Ascending aorta (tissue), 2 donors: ENCODE measurements at places on chromosomes 6 and 20. TPM values are rescaled to one million over a fixed set of nuclear protein-coding genes. Genes with fewer than 3 reads are reported as not detected.

SYCP2 gene
- total RNA-seq = 60.9 TPM

KIF16B gene
- total RNA-seq = 6.3 TPM

GRCh38 chr6:141443668-141444289 is 688.9 kb upstream of the GJE1 start:
- no peaks in the 10 kb centered on the region for H3K36me3 ChIP-seq
- H3K4me1 ChIP-seq = no peaks in the 10 kb centered on the region
- no peak for DNase-seq
- no peak overlapping the region for H3K27ac ChIP-seq
- H3K27me3 ChIP-seq = no peaks in the 10 kb centered on the region
- no peak overlapping the region for H3K4me3 ChIP-seq

GRCh38 chr20:59434960-59435359 is 134.5 kb downstream of the EDN3 start:
- H3K4me3 ChIP-seq = no peak overlapping the region
- no peaks in the 10 kb centered on the region for H3K4me1 ChIP-seq
- H3K36me3 ChIP-seq = no peaks in the 10 kb centered on the region
- H3K27me3 ChIP-seq = no peaks in the 10 kb centered on the region
- no peak overlapping the region for H3K27ac ChIP-seq

DNA sequence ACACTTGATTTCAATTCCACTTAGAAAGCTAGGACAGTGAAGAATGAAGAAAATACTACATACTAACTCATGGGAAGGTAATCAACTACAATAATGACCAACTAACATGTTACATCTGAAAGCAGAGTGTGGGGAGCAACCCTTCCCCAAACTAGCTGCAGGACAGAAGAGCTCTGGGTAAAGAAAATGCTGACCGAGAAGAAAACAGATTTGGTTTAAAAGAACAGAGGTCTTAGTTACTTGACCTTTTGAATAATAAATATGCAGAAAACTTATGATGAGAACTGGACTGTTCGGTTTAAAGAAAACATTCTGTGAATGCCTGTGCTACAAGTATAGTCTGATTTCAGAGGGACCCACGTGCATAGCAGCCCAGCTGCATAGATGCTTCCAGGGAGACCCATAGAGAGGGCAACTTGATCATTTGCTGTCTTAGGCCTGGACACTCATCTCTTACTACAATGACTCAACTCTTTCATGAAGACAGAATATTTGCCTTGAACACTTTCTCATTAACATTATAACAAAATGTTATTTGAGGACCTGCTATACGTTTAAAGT is 53.5 kb downstream of the RALGAPA2 start:
- H3K27ac ChIP-seq = no peak overlapping the region
- no peaks in the 10 kb centered on the region for H3K27me3 ChIP-seq
- no peak overlapping the region for H3K4me3 ChIP-seq
- DNase-seq = no peak
- H3K36me3 ChIP-seq = no peaks in the 10 kb centered on the region
